ENCODE measurements at places on chromosomes 4 and X.

- DNase-seq, result peak; percentile 1
Observed at GRCh38 chrX:108138814-108139702, 47.5 kb downstream of the ATG4A start.

DNA sequence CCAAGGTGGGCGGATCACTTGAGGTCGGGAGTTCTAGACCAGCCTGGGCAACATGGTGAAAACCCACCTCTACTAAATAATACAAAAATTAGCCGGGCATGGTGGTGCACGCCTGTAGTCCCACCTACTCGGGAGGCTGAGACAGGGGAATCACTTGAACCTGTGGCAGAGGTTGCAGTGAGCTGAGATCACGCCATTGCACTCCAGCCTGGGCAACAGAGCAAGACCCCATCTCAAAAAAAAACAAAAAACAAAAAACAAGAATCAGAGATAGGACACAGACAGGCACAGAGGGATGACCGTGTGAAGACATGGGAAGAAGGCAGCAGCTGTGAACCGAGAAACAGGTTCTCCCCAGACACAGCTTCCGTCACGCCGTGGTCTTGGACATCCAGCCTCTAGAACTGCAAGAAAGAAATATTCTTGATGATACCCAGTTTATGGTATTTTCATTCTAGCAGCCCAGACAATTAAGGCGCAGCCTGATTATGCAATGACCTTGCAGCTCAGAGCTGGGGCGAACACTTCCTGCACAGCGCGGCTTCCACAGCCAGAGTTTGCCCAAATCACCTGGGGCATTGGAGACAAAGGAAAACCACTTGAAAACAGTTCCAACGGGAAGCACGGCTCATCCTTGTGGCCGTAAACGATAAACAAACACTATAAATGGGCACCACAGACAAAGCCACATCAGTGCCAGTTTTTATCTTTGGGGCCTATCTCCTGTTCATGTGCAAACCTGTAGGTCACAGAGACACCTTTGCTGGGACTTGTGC, 4.2 kb upstream of the ARSD start:
- DNase-seq, result no peak

DNA sequence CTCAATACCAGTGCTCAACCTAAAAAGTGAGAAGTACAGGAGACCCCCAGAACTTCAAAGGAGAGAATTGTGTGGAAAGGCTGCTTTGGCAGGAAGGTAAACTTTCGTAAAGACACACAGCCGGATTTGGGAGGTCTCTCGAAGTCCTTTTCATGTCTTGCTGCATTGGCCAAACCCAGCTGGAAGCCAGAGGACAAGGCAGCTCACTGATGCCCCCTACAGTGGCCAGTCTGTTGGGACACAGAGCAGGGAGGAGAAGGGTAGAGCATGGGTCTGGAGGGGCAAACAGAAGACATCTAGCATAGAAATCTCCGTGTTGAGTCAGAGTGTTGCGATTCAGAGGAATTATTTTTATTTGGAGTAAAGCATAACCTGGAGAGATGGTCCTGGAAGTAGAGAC, 198.9 kb downstream of the ANK2 start:
- no peak for DNase-seq

DNA sequence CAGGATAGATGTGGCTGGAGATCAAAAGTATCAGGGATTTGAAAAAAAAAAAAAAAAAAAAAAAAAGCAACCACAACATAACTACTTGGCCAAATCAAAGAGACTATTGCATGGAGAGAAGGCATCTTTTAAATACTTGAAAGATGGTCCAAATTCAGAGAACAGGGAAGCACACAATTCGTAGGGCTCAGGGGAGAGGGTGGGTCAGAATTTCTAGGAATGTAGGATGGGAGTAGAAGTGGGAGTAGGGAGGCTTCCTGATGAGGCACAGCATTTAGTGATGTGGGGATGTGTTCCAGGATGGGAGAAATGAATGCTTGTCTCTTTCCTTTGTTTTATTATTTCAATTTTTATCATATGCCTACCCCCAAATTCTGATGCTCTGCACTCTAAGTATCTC, 36.3 kb downstream of the RTL3 start:
- no peak for DNase-seq

DNA sequence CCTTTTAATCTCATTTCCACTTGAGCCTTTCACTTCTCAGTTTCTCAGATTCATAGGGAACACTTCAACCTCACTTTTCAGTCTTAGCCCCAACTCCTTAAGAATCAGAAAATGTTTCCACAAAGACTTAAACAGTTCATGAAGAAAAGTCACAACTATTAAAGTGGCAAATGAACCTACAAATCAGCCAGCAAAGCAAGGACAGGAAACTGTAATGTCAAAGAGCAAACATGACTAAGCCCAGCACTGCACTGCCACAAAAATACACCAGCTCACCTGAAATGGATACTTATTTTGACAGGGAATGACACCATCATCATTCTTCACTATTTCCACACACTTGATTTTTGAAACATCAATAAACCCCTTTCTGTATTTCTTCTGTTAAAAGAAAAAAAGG, 41.8 kb upstream of the TXK start:
- no peak for DNase-seq

DNA sequence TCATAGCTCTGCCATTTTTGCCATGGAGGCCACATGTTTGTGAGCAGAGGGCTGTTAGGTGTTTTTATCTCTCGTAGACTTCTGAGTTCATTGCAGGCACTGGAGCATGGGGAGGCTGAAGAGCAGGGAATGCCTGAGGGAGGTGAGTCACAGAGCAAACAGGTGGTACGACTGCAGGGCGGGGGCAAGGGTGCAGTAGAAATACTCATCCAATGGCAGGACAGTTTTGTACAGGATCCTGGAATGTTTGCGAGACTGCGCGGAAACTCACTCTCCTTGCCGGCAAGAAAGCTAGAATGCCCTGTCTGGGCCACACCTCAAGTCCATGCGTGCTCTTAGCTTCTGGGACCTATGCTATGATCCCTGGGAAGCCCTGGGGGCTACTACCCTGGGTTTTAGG, 20.0 kb upstream of the VCX2 start:
- no peak for DNase-seq

DNA sequence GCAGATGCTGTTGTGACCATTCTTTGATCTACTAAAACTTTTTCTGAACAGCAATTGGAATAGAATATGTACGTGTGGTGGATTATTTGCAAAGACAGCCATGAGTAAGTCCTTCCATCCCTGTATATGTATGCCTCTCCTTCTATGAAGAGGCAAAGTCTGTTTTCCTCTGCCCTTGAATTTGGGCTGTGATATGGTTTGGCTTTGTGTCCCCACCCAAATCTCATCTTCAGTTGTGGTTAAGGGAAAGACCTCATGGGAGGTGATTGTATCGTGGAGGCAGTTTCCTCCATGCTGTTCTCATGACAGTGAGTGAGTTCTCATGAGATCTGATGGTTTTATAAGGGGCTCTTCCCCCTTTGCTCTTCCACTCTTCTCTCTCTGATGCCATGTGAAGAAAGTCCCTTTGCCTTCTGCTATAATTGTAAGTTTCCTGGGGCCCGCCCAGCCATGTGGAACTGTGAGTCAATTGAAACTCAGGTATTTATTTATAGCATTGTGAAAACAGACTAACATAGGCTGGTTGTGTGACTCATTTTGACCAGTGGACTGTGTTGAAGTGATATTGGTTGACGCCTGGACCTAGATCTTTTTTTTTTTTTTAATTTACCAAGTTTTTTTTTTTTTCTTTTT, 108.3 kb upstream of the CAMK2D start:
- DNase-seq, result peak; percentile 39

- DNase-seq, result no peak
Observed at GRCh38 chrX:123481913-123482851, 250.7 kb downstream of the THOC2 start.

GRCh38 chrX:4550018-4550417, 836.6 kb upstream of the PRKX start:
- DNase-seq, result no peak

GRCh38 chr4:75477201-75477600, 37.0 kb downstream of the RCHY1 start:
- no peak for DNase-seq

DNA sequence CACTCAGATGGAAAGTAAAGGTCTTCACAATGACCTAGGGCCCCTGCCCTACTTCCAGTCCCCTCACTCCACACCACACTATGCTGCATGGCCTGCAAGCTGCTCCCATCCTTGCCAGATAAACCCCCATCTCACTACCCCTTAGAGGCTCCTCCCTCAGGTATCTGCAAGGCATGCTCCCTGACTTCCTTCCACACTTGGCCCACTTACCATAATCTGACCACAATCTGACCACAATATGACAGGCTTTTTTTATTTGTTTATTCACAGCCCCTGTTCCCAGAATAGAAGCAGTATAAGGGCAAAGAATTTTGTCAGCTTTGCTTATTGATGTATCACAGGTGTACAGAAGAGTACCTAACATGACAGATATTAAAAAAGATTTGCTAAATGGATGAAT, 124.7 kb downstream of the CAMK2D start:
- peak; percentile 76 for DNase-seq

DNA sequence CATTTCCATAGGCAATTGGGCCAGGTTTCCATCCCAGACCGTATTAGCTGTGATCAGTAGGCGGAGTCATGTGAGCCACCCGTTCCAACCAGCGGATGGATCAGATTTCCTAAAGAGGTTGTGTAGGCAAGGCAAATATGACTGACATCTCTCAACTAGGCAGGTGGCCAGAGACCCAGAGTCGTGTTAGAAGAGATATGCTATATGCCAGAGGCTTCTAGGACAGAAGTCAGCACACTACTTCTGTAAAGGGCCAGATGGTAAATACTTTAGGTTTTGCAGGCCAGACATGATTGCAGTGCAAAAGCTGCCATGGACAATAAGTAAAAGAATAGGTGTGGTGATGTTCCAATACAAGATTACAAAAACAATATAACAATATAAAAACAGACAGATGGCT, 788.4 kb downstream of the RPA4 start:
- no peak for DNase-seq

DNA sequence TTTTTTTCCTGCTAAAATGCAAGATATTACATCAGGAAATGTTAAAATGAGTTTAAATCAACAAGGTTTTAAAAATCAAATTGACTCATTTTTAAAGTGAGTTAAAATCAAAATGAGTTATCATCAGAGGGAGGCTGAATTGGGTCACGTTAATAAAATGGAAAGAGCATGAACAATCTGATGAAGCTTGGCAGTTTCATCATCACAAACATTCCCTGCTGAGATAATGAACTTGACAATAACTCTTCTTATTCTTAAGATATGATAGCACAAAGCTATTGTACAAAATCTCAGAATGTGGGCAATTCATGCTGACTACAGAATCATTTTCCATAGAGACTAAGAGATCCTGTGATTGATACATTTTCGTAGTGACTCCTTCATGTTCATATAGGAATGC, 1086.7 kb downstream of the STIM2 start:
- no peak for DNase-seq

GRCh38 chr4:38002451-38003071, 42.4 kb downstream of the PTTG2 start:
- no peak for DNase-seq

DNA sequence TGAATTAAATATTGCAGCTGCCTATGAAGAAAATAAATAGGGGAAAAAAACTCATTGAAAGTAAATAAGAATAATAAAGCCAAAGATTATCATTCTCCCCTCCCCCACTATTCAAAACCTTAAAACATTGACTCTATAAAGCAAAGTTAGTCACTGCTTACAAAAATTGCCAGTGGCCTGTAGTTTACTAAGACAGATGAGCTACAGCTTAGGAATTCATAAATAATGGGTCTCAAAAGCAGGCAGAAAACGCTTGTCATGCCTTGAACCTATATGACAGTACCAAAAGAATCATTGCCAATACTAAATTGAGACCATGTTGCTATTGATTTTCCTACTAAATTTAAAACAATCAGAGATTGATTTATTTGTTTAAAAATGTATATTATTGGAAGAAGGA, 78.9 kb downstream of the SLC10A7 start:
- no peak for DNase-seq

DNA sequence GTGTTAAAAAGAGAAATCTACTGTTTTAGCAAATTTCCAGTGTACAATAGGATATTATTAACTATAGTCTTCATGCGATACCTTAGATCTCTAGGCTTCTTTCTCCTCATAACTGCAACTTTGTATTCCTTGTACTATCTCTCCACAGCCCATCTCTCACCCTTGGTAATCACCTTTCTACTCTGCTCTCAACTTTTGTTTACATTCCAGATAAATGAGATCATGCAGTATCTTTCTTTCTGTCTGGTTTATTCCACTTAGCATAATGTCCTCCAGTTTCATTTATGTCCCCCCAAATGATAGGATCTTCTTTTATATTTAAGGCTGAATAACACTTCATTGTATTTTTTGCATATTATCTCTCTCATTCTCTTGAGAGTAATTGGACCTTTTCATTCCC, 165.5 kb downstream of the HS3ST1 start:
- DNase-seq, result no peak

- no peak for DNase-seq
Observed at GRCh38 chr4:113969709-113970334, 9.6 kb downstream of the ARSJ start.

DNA sequence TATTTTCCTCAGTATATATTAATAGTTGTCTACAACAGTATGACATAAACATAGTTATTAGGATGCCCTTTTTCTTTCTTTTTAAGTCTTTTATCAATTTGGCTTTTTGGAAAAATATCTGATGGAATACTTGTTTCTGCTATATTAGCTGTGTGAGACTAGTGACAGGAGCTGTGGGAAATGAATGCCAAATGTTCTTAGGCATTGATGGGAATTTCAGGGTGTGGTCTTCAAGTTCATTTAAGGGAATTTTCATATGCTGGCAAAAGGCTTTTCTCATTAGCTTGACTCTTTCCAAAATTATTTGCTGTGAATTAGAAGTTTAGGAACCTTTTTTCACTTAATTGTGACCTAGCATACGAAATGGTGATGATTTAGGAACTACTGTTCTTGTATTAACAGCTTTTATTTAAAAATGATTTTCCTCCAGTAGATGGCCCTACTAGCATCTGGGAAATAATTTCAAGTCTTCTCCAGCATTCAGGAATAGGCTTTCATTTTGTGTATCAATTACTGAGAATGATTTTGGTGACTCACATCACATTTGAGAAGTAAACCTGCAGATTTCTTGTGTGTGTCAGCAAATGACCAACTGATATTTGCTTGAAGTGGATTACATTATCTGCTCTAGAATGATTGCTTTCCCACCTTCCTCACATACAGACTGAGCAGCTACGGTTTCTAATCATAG, 70.9 kb downstream of the HTT start:
- DNase-seq, result no peak

DNA sequence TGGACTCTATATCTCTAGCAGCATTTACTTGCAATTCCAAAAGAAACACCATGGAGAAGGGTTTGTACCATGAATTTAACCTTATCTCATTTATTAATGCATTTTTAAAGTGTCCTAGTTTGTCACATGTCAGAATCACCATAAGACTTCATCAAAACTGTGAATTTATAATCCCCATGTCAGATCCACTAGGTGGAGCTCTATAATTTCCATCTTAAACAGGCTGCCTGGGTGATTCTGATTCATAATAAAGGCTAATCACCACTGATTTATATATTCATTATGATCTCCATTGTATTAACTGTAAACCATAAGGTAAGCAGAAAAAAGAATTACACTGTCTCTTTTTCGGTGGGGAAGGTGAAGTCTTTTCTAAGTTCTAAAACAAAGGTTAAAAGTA, 4.0 kb downstream of the TCEAL2 start:
- DNase-seq, result peak; percentile 1

Data from CD4-positive, alpha-beta T cell treated with Interleukin-4 for 4 hours (primary cell).